ENCODE measurements at places on chromosomes 7 and 10.
A peak's percentile ranks its signal among the peaks of the same experiment; 100 is the strongest.

GRCh38 chr7:11923376-11923930, 91.5 kb upstream of the THSD7A start:
- no peak for DNase-seq

GRCh38 chr10:101263150-101263752, 34.0 kb upstream of the LBX1 start:
- DNase-seq = no peak

DNA sequence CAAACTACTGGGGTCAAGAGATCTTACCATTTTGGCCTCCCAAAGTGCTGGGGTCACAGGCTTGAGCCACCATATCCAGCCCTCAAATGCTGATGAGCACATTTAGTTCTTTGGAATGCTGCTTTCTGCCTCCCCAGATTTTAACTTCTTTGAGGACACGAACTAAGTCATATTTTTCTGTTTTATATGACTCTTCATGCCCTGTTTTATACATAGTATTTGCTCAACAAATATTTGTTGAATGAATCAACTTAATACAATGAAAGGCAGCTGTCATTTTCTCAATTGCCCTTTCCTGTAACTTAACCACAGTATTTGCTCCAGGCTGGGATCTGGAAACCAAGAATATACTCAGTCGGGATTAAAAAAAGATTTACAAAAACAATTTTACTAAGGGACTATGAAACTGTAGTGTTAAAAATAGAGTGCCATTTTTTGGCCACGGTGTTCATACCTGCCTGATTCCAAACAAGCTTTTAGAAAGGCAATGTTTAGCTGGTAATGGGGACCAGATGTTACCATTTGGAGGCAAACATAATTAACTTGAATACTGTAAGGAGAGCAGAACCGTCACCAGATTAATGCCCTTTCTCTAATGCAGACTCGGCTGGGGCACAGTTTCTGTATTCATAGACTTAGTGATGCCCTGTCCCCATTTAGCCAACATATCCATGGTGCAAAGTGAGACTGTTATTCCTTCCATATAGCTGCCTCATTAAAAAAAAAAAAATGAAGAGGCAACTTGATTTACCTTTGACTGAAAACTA, 117.6 kb downstream of the NRP1 start:
- no peak for DNase-seq

GRCh38 chr7:131170440-131171271, 157.0 kb upstream of the MKLN1 start:
- DNase-seq = no peak

- DNase-seq = peak; percentile 1
These were observed 15.5 kb downstream of the SVIL start for GRCh38 chr10:29619241-29619669.

DNA sequence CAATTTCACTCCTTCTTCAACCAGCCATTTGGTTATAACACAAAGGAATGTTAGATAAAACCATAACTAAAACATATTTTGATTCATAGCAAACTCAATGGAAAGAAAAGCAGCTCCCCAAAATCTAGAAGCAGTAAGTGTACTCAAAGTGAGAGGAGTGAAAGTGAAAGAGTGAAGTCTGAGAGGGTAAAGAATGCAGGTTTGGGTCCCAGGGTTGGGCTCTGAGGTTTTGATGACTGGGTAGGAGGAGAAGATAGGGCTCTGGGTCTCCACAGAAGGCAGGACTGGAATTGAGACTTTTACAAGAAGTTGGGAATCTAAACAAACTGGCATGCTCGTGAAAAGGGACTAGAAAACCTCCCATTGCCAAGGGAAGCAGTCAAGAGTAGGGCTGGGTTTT, 85.4 kb upstream of the RSU1 start:
- DNase-seq = no peak

DNA sequence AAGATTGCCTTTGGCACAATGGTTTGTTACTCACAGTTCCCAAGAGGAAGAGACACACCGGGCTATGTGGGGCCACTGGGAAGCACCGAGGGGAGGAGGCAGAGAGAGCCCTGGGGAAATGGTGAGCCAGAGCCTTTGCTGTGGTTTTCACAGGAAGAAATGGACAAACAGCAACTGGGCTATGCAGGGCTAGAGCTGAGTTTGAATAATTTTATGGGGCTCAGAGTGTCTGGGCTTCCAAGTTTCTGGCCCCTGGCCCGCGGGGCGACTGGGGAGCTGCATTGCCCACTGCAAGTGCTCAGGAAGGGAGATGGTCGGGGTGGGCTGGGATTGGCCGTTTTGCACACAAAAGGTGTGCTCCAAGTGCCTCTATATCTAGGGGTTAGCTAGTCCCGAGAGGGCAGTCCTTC, 92.6 kb downstream of the CHST15 start:
- no peak for DNase-seq
